Right lobe of liver (tissue), 6 donors: ENCODE measurements at places on chromosomes 12 and 14. TPM values are rescaled to one million over a fixed set of nuclear protein-coding genes. Genes with fewer than 3 reads are reported as not detected.
A peak's percentile ranks its signal among the peaks of the same experiment; 100 is the strongest.

- H3K27ac ChIP-seq, result no peak overlapping the region
- H3K27me3 ChIP-seq, result no peaks in the 10 kb centered on the region
- DNase-seq, result no peak
- H3K36me3 ChIP-seq, result no peaks in the 10 kb centered on the region
- no peaks in the 10 kb centered on the region for H3K4me1 ChIP-seq
Observed at GRCh38 chr14:105848570-105848969, 322.2 kb downstream of the TMEM121 start.

The RPGRIP1 gene
- total RNA-seq, result 1.1 TPM

DNA sequence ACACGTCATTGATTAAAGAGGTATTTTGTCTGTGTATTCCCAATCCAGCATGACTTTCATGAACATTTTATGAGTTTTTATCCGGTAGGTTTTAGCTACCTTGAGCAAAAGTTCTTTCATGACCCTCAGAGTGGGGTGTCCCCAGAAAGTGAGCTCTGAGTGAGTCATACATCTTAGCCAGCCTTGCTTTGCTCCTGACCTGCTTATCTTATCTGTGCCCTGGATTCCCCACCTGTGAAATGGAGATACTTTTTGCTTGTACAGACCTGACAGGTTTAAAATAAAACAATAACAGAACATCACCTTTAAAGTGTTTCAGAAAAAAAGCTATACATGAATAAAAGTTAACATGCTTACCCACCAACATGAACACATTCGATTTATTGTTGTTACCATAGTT, 202.8 kb upstream of the SOX5 start:
- no peaks in the 10 kb centered on the region for H3K27me3 ChIP-seq
- H3K4me1 ChIP-seq, result no peaks in the 10 kb centered on the region
- no peaks in the 10 kb centered on the region for H3K36me3 ChIP-seq

- no peak overlapping the region for H3K4me3 ChIP-seq
- no peaks in the 10 kb centered on the region for H3K27me3 ChIP-seq
- H3K36me3 ChIP-seq, result no peaks in the 10 kb centered on the region
- no peak for DNase-seq
Observed at GRCh38 chr14:78356391-78356790, 186.2 kb downstream of the NRXN3 start.

The RGS6 gene
- total RNA-seq, result 0.07 TPM

The SERPINA5 gene
- total RNA-seq, result 24.8 TPM

GRCh38 chr14:61475316-61475715, 153.9 kb downstream of the PRKCH start:
- no peaks in the 10 kb centered on the region for H3K36me3 ChIP-seq
- no peaks in the 10 kb centered on the region for H3K27me3 ChIP-seq
- no peak overlapping the region for H3K4me3 ChIP-seq
- H3K4me1 ChIP-seq, result peaks cover 2% of the 10 kb centered on the region

GRCh38 chr12:5140190-5140589, 96.5 kb downstream of the KCNA5 start:
- no peaks in the 10 kb centered on the region for H3K36me3 ChIP-seq
- DNase-seq, result no peak
- no peak overlapping the region for H3K27ac ChIP-seq
- H3K4me3 ChIP-seq, result no peak overlapping the region
- no peaks in the 10 kb centered on the region for H3K27me3 ChIP-seq

The YLPM1 gene
- 20.0 TPM for total RNA-seq

The TSPAN11 gene
- total RNA-seq, result 0.44 TPM

DNA sequence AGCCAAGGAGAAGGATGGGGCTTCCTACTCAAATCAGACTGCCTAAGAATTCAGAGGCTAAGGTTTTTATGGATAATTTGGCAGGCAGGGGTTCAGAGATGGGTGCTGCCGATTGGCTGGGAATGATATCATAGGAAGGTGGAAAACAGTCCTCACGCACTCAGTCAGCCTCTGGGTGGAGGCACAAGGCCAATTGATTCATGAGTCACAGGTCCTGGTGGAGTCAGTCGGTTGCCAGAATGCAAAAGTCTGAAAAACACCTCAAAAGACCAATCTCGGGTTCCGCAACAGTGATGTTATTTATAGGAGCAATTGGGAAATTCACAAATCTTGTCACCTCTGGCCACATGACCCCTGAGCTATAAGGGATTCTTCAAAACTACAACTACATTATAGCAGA, 105.5 kb downstream of the GXYLT1 start:
- no peak overlapping the region for H3K27ac ChIP-seq
- no peak for DNase-seq
- H3K27me3 ChIP-seq, result no peaks in the 10 kb centered on the region
- H3K4me1 ChIP-seq, result no peaks in the 10 kb centered on the region

GRCh38 chr14:105155071-105155651, 13.4 kb downstream of the JAG2 start:
- no peak overlapping the region for H3K27ac ChIP-seq
- no peaks in the 10 kb centered on the region for H3K4me1 ChIP-seq
- no peaks in the 10 kb centered on the region for H3K27me3 ChIP-seq
- H3K4me3 ChIP-seq, result no peak overlapping the region

DNA sequence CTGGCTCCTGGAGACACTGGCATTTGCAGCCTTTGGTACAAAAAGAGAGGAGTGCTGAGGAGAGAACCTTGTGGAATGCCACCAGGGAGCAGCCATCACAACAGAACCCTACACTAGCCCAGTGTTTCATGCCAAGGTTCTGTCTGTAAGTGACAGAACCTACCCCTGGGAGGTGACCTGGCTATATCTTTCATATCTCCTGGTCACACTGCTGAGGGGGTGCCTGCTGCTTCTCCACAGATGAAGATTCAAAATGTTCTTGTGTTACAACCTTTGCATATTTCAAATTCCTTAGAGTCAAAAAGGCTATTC, 12.7 kb upstream of the EIF4B start:
- H3K4me3 ChIP-seq, result no peak overlapping the region
- no peak overlapping the region for H3K27ac ChIP-seq
- no peaks in the 10 kb centered on the region for H3K27me3 ChIP-seq
- no peaks in the 10 kb centered on the region for H3K36me3 ChIP-seq

The GNB3 gene
- 0.49 TPM for total RNA-seq

DNA sequence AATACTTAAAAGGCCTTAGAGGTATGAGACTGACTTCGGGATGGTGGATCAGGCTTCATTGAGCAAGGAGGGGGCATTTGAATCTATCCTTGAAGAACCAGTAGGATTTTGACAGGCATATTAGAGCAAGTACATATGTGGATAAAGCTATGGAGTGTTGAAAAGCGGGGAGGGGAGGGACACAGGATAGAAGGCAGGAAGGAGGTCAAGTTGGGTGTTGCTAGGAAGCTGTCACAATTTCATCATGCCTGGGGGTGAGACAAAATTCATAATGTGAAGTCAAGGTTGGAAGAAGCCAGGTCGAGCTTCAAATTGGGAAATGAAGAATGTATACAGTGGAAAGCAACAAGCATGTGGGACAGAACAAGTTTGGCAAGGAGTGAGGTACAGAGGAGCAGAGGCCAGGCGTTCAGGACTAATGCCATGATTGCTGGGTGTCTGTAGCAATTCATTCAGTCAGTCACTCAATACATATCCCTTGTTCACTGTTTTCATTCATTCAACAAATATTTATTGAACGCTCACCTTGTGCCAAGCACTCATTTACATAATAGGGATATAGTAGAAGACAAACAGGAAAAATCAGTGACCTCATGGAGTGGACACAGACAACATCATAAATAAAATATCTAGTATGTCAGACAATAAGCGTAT, 58.3 kb upstream of the LTA4H start:
- H3K4me3 ChIP-seq, result no peak overlapping the region
- H3K27ac ChIP-seq, result no peak overlapping the region
- H3K4me1 ChIP-seq, result no peaks in the 10 kb centered on the region
- H3K27me3 ChIP-seq, result no peaks in the 10 kb centered on the region
- DNase-seq, result no peak
- no peaks in the 10 kb centered on the region for H3K36me3 ChIP-seq

DNA sequence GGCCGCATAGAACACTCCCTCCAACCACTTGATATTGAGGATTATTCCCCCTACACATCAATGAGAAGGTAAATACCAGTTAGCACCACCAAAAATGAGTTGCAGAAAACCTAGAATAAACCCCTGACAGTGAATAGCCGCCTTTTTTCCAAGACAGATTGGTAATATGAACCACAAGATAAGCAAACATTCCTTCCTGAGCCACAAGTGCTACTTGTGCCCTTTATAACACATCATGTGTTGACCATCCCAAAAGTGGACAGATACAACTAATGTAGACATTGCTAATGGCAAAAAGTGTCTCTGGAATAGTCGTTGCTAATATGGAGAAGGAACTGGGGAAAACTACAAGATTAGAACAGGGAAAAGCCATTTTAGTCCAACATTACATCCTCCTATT, 17.2 kb downstream of the NOXRED1 start:
- H3K27me3 ChIP-seq, result no peaks in the 10 kb centered on the region
- no peak overlapping the region for H3K27ac ChIP-seq
- DNase-seq, result no peak
- H3K4me1 ChIP-seq, result no peaks in the 10 kb centered on the region

The M6PR gene
- total RNA-seq, result 82.2 TPM

GRCh38 chr12:59329462-59329861, 266.4 kb upstream of the SLC16A7 start:
- H3K27me3 ChIP-seq, result no peaks in the 10 kb centered on the region
- no peaks in the 10 kb centered on the region for H3K36me3 ChIP-seq

DNA sequence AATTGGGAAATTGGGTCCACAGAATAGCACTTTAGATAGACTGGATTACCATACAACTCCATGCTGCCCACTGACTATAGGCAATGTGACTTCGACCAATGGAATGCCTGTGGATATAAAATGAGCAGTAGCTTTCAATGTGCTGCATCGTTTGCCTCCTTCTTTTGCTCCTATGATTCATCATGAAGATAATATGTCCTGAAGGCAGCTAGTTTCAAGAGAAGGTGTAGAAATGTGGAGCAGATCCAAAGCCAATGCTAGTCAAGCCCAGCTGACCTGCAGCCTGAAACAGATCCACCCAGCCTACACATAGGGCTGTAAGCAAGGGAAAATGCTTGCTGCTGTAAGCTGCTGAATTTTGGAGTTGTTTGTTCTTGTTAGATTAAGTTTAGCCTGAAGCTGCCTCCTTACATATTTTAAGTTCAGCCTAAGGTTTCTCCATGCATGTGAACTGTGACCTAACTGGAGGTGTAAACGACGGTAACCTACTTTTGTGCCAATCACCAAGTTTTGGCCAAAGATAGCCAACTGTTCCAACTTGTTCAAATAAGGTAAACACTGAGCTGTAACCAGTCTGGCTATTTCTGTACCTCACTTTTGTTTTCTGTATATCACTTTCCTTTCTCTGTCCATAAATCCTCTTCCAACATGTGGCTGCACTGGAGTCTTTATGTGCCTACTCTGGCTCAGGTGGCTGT, 169.1 kb upstream of the AVPR1A start:
- H3K27ac ChIP-seq, result no peak overlapping the region
- no peaks in the 10 kb centered on the region for H3K27me3 ChIP-seq
- no peak overlapping the region for H3K4me3 ChIP-seq
- no peak for DNase-seq
- H3K4me1 ChIP-seq, result no peaks in the 10 kb centered on the region

The KRT73 gene
- total RNA-seq, result not detected

DNA sequence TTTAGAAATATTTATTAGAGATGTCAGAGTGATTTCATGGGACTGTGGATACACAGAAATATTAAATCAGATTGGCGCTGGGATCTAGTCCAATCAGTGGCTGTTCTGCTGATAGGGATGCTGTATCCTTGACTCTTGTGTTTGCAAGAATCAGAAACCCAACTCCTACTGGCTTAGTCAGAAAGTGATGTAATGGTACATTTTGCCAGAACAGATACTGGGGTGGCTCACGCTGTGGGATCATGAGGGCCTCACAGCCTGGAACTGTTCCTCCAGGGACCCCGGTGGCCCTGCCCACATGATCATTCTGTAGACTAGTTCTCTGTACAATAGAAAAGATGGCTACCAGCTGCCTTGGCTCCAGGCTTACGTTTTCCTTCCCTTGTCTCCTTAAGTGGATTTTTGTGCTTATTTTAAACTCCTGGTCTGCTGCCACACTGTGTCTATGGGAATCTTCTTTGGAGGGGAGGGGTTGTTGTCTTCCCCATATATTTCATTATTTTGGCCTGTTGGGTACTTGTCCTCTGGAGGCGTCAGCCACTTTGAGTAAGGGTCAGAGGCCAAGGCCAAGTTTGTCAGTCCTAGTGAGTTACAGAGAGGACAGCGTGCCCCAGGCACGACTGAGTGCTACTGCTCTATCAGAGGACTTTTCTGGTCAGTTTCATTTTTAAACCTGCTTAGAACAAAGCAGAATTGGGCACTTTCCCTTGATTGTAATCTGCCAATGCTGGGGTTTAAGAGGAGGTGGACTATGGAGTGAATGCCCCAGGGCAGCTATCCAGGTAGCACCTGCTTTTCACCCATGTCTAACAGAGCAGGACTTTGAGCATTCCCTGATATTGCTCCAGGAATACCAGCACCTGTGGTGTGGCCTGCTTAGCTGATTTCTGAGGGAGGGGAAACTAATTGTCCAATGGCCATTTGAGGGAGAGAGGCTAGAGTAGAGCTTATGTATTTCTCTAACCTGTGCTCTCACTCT, 164.3 kb downstream of the SLC5A8 start:
- DNase-seq, result no peak
- no peak overlapping the region for H3K4me3 ChIP-seq

The CPNE6 gene
- total RNA-seq, result 0.40 TPM

The C1S gene
- 2,993 TPM for total RNA-seq

- DNase-seq, result no peak
- no peaks in the 10 kb centered on the region for H3K4me1 ChIP-seq
- no peaks in the 10 kb centered on the region for H3K36me3 ChIP-seq
- H3K4me3 ChIP-seq, result no peak overlapping the region
Observed at GRCh38 chr14:34199585-34199984, 248.7 kb upstream of the EGLN3 start.

GRCh38 chr14:64736271-64737169, 32.3 kb downstream of the PLEKHG3 start:
- DNase-seq, result peak; percentile 73
- no peak overlapping the region for H3K4me3 ChIP-seq
- H3K27me3 ChIP-seq, result no peaks in the 10 kb centered on the region
- H3K36me3 ChIP-seq, result peaks cover 4% of the 10 kb centered on the region
- no peak overlapping the region for H3K27ac ChIP-seq

The LBHD2 gene
- total RNA-seq, result not detected

DNA sequence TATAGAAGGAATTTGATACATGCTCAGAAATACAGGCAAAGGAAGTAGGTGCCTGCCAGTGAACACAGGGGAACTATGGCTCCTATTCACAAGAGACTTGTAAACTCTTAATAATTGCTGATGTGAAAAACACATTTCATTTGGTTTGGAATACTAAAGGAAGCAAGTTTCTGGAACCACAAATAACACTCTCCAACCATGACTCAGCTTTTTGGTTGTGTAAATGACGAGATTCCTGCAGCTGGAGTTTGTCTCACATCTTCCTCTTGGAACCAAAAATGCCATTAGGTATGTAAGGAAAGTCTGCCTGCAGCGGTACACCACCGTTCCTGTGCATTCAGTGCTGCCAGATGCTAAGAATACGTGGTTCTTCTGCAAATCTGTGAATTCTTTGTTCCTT, 4.5 kb upstream of the OR11H6 start:
- H3K4me3 ChIP-seq, result no peak overlapping the region
- no peaks in the 10 kb centered on the region for H3K27me3 ChIP-seq
- H3K4me1 ChIP-seq, result no peaks in the 10 kb centered on the region
- no peaks in the 10 kb centered on the region for H3K36me3 ChIP-seq
- H3K27ac ChIP-seq, result no peak overlapping the region
